ENCODE measurements at places on chromosomes 1 and 21.
A peak's percentile ranks its signal among the peaks of the same experiment; 100 is the strongest.

GRCh38 chr21:38400195-38400919, 97.9 kb downstream of the ERG start:
- DNase-seq = no peak
- H3K4me3 ChIP-seq = no peak overlapping the region
- no peaks in the 10 kb centered on the region for H3K36me3 ChIP-seq
- peaks cover 9% of the 10 kb centered on the region for H3K27me3 ChIP-seq
- no peak overlapping the region for H3K27ac ChIP-seq

DNA sequence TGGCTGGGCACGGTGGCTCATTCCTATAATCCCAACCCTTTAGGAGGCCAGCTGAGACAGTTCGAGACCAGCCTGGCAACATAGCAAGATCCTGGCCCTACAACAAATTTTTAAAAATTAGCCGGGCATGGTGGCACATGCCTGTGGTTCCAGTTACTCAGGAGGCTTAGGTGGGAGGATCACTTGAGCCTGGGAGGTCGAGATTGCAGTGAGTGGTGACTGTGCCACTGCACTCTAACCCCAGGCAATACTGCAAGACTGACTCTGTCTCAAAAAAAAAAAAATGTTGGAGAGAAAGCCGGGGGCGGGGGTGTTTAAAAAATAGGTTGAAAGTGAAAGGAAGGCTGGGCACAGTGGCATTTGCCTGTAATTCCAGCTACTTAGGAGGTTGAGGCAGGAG, 16.5 kb downstream of the CLDN19 start:
- H3K27me3 ChIP-seq = no peaks in the 10 kb centered on the region
- no peak overlapping the region for H3K27ac ChIP-seq
- no peaks in the 10 kb centered on the region for H3K4me1 ChIP-seq
- no peak for DNase-seq

- H3K27ac ChIP-seq = peak overlapping the region; percentile 75
- H3K4me3 ChIP-seq = peak overlapping the region; percentile 42
- H3K36me3 ChIP-seq = no peaks in the 10 kb centered on the region
- no peaks in the 10 kb centered on the region for H3K27me3 ChIP-seq
- peaks cover 40% of the 10 kb centered on the region for H3K4me1 ChIP-seq
Measured at GRCh38 chr1:113981962-113982931, 3.0 kb downstream of the OLFML3 start.

DNA sequence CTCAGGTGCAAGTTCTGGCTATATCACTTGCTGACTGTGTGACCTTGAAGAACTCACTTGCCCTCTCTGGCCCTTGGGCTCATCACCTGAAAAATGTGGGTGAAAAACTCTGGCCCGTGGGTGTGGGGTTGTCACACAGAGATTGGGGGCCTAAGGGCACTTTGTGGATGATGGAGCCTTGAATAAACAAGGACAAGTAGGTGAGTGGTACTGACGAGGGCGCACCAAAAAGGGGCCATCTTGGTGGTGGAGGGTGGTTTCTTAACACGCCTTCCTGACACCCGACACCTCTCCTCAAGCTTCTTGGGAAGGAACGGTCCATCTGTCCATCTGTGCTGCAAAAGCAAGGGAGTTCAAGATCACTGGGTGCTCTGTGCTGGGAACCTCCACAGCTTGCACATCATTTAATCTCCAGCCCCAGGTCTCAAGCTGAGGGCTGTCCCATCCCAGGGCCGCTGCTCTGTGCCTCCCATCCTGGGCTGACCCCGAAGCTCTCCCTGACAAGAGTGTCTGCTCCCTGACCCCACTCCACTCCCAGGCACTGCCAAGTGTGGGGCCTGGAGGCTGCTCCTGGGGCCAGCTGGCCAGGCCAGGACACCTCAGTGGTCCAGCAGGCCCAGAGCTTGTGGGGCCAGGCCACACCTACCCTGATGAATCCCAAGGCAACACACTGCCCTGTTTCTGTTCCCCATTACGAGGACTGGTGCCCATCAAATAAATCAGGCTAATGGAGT, 97.3 kb downstream of the GLIS1 start:
- peak; percentile 46 for DNase-seq
- no peaks in the 10 kb centered on the region for H3K4me1 ChIP-seq
- H3K27ac ChIP-seq = no peak overlapping the region

GRCh38 chr1:234718496-234719453, 108.8 kb upstream of the IRF2BP2 start:
- peaks cover 81% of the 10 kb centered on the region for H3K4me1 ChIP-seq
- peak overlapping the region; percentile 33 for H3K27ac ChIP-seq
- no peaks in the 10 kb centered on the region for H3K36me3 ChIP-seq

Measured in suprapubic skin (tissue), 4 donors.